ENCODE measurements at places on chromosomes 7 and 10.

- no peak for DNase-seq
Observed at GRCh38 chr7:155944901-155945300, 132.6 kb upstream of the SHH start.

DNA sequence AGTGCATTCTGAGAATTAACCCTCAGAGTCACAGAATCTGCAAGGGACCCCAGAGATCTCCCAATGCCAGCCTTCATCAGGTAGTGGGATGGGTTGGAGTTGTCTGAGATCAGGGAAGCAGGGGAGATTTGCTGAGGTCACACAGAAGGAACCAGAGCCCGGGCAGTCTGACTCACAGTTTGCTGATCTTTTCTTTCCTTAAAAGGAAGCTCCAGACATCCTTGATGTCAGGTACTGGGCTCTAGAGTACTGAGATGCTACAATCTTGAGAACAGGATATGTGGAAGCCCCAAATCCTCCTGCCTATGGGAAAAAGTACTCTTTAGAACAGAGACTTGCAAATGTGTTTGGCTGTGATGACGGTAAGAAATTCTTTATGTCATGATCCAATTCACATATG is 706 bp downstream of the TBATA start:
- DNase-seq, result no peak

DNA sequence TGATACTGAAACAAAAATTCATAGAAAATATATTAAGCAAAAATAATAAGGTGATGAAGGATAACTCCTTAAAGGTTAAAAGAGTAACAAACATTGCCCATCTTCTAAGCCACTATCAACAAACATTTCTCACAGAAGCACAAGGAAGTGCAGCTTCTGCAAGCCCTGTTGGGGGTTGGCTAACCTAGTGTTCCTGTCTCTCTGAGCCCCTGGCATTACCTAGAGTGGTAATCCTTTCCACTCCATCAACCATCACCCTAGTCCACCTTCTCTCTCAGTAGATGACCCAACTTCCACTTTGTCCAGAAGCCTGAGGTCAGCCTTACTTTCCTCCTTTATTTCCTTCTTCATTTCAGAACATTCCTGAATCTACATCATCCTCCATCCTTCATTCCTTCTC is 59.7 kb downstream of the HIPK2 start:
- no peak for DNase-seq

DNA sequence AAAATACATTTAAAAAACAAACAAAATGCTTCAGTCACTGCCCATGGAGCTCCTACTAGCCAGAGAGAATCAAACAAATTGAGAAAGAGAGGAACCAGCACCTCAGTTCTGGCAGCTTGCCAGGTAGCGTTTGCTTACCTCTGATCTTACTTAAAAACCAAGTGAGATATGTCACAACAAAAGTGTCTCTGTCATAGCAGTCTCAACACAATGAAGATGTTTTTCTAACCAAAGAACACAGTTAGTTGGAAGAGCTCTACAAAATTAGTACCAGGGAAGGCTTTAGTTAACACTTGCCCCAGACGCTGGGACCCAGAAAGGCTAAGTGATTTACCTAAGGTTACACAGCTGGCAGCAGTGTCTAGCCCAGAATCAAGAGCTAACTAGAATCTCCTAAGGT is 3.4 kb downstream of the DOCK4 start:
- DNase-seq, result no peak

DNA sequence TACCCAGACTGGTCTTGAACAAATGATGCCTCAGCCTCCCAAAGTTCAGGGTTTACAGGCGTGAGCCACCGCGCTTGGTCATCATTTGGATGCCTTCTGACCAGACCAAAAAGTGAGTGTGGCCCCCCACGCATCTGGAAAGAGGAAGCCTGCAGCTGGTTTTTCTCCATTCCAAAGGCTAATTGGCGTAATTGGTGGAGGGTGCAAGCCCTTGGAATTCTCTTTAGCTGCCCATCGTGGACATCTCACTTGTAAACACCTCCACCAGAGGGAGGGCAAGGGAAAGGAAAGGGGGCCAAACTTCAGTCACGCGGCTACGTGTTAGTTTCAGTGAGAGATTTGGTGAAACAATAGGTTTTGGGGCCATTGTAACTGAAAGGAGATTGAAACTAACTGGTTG is 4.1 kb upstream of the ARHGAP21 start:
- DNase-seq, result no peak

DNA sequence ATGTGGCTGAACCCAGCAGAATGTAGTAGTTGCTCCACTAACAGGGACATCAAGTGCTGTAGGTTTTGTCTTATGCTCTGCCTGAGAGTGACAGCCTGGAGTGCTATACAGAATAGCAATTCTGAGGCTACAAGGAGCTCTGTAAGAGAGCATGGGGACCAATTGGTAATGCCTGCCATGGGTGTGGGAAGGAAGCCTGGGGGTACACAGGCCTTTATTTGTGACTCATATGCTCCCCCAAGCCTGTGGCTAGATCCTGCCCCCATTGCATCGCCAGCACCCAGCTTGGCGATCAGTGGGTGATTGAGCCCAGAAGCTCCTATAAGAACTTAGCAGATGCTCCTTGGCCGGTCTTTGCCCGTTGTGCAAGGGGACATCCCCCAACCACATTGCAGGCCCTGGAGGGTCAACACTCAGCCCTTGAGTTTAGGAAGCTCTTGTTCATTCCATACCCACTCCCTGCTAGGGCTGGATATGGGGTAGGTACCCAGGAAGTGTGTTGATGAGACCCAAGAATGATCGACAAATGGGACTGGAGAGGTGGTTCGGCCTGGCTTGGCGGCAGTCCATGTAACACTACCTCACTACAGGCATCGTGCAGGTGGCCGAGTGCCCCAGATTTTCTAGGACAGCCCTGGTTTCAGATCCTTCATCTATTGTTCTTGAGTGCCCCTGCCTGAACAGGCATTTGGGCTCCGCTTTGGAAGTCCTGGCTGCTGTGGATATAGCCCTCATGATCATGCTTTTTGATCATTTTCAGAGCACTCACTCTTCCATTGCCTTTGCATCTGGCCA is 37.7 kb downstream of the ZMIZ1 start:
- DNase-seq, result no peak

- DNase-seq, result peak; percentile 82
Observed at GRCh38 chr10:58513188-58514110, 777 bp downstream of the BICC1 start.

GRCh38 chr7:106289848-106290247 is 5.1 kb upstream of the NAMPT start:
- no peak for DNase-seq

DNA sequence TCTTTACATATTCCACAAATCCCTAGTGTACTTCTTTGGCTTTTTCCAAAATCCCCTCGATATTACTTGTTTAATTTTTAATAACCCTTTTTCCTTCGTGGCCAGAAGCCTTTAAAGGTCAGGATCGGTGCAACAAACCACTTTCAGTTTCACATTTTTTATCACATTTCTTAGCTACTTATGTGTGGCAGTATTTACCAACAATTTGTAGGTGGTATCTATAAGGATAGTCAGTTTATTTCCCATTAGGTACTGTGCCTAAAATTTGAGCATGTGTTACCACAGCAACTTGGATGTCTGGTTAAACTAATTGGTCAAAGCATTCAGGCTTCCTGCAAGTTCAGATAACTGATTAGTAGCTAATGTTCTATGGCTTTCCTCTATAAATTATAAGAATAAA is 104.9 kb downstream of the CDK14 start:
- DNase-seq, result no peak

GRCh38 chr7:43891069-43891955 is 15.1 kb downstream of the URGCP start:
- no peak for DNase-seq

- DNase-seq, result no peak
Observed at GRCh38 chr7:945556-946255, 8.8 kb downstream of the ADAP1 start.

GRCh38 chr10:11560076-11560709 is 51.3 kb downstream of the USP6NL start:
- no peak for DNase-seq

DNA sequence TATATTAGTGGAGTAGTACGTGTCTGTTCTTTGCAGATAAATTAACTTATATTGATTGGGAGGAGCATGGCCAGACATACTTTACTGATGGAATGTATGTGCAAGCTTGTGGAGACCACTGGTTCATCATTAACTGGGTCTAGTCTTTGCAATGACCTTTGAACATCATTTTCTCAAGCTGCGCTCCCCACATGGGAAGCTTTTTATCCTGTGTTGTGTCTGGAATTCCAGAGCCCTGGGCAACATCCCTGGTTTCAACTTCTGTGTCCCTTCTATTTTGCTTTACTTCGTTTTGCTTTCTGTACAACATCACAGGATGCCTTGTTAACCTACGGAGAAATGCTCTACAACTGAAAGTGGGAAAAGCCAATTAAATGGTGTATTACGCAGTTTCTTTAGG is 38.3 kb downstream of the MACROH2A2 start:
- DNase-seq, result no peak

DNA sequence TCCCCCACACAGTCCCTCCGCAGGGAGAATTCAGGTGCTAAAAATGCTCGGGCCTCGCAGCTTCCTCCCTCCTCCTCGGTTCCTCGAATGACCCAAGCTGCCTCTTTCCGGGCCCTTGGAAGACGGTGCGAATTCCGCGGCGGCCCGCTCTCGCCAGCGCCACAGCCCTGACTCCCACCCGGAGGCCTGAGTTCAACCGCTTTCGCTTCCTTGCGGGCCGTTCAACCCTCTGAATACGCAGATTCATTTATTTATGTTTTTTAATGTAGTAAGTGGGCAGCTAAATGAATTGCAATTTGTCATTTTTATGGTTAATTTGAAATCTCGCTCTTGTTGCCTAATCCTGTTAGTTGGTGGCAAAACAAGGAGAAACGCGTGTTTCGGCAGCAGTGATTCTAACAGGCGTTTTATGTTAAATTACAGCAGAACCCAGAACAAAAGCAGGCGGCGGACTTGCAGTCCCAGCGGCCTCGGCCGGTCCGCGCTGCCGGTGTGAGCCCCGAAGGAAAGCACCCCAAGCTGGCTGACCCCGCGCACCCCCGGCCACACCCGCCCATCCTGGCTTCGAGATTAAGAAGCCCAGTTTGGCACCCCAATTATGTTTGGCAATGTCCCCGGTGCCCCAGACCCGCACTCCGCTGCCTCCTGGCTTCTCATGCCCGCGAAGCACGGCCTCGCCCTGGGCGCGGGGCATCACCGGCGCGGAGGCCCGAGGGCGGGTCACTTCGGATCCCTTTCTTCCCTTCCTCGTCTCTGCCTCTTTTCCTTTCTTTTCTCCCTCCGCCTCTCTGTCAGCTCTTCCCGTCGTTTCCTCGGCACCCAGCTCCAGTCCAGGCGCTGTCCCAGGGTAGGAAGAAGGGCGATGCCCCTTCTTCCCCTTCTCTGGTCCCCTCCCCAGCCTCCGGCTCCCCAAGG is 75.9 kb downstream of the INSIG1 start:
- DNase-seq, result no peak

DNA sequence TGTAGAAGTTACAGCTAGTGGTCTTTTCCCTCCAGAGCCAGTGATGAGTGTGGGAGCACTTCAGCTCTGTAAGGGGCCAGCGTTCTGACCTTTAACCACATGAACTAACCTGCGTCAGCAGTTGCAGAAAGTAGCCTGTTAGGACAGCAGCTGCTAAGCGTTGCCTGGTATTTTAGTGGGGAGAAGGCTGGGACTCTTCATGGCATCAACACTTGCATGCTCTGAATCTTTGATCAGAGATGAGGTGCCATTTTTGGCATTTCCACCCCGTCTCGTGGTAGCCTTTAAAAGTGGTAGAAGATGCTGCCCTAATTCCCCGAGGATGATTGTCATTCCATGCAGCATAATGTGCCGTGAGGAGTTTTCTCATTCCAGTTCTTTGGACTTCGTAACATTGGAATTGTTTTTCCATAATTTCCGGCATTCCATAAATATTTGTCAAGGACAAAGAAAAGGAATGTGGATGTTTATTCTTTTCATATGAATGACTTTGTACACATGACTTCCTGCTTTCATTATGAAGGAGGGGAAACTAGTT is 92.2 kb downstream of the AVL9 start:
- DNase-seq, result no peak

- DNase-seq, result no peak
Observed at GRCh38 chr10:104334561-104334960, 3.7 kb downstream of the ITPRIP start.

GRCh38 chr10:71819985-71820384 is 31.1 kb downstream of the PSAP start:
- DNase-seq, result no peak

- DNase-seq, result peak; percentile 6
Observed at GRCh38 chr7:80859272-80859970, 59.4 kb downstream of the SEMA3C start.

GRCh38 chr7:17535776-17536175 is 237.3 kb downstream of the AHR start:
- DNase-seq, result no peak

DNA sequence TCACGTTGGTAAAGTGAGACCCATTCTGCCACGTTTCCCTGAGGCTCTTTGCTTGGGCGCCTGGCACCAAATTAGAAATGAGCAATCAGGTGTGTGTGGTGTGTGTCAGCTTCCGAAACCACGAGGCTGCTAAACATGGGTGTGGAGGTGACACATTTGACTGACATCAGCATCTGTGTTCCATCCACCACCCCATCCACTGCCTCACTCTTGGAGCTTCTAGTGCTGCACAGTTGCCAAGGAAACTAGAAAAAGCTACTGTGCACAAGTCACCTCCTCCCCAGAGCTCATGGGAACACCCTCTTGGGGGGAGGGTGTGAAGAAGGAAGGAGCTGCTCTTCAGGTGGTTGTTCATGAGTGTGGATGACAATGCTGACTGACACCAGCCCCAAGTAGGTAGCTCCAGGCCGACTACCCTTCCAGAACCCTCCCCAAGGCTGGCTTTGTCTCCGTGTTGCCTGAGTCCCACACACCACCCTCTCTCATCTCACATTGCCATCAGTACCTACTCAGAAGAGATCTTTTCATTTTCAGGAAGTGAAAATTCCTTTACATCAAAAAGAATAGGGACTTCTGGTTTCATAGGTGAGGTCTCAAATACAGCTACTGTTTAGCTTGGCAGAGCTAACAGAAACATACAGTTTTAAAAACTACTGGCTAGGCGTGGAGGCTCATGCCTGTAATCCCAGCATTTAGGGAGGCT is 152.2 kb downstream of the TMEM178B start:
- DNase-seq, result no peak

DNA sequence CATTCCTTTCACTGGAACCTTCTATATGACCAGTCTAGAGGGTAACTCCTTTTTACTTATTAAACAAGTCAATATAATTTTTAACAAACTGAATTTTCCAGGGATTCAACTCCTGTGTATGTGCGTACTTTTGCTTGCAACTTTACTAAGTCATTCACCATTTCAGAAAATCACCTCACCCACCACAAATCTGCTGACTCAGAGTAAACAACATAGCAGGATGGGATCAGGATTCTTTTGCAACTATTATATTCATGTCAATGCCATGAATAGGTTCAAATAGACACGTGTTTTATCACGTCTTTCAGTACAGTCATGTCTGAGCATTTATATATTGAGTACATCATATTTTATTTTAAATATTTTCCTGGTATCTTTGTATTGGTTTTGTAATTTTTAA is 14.5 kb downstream of the CTTNBP2 start:
- DNase-seq, result no peak
